K562 (cell line): ENCODE measurements at places on chromosomes 5 and 9.

GRCh38 chr9:116574027-116574679 lies 113.0 kb upstream of the TRIM32 start:
- DNase-seq: no peak

GRCh38 chr9:36625006-36625615 lies 52.4 kb downstream of the MELK start:
- no peak for DNase-seq

GRCh38 chr9:106218854-106219253 lies 524.5 kb downstream of the TMEM38B start:
- no peak for DNase-seq

DNA sequence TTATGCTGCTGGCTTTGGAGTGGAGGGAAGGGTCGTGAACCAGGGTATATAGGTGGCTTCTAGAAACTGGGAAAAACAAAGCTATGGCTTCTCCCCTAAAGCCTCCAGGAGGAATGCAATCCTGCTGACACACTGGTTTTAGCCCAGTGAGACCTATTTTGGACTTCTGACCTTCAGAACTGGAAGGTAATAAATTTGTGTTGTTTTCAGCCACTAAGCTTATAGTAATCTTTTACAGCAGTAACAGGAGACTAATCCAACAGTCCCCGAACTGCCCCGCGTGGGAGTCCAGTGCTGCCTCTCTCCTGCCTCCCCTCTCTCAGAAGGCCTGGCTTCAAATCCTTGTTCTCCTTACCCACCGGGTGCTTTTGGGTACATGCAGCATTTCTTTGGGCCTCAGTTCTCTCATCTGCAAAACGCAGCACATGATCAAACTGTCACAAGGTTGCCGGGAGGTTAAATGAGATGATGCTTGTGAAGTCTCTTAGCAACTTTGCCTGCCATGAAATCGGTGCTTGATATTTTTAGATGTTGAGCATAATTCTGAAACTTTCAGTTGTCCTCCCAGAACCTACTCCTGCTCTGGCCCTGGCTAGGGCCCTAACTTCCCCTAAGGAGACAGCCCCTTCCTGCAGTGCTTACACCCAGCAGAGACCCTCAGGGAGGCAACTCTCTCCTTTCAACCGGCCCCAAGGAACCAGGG lies 127.3 kb upstream of the BOD1 start:
- no peak for DNase-seq

GRCh38 chr9:80204054-80204453 lies 632.3 kb downstream of the TLE4 start:
- DNase-seq: no peak

- DNase-seq: no peak
These were observed 12.8 kb downstream of the AMBP start for GRCh38 chr9:114065304-114065703.

DNA sequence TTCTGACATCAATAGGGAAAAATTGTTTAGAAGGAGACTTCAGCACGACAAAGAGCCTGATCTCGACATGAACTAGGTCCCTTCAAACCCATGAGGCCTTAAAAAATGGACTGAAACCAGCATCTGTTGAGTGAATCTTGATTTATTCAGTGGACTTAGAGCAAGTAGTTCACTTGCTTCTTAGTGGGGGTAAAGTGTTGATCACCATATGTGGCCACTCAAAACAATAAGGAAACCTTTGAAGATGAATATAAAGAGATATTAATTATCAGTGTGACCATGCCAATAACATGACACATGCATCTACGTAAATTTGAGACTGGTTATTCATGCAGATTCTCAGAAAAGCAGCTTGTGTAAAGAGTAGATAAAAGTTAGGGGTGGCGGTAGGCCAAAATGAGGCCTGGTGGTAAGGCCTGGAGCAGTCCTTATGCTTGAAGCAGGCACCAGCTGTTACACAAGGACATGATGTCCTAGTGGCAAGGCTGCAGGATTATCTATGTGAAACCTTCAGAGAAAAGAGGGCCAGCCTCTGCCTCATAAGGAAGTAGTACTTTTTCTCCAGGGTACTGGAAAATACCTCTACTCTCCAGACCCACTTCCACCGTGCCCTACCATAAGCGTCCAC lies 61.3 kb downstream of the S1PR3 start:
- no peak for DNase-seq
